ENCODE measurements at places on chromosomes 5 and 9. TPM values are rescaled to one million over a fixed set of nuclear protein-coding genes. Genes with fewer than 3 reads are reported as not detected.

DNA sequence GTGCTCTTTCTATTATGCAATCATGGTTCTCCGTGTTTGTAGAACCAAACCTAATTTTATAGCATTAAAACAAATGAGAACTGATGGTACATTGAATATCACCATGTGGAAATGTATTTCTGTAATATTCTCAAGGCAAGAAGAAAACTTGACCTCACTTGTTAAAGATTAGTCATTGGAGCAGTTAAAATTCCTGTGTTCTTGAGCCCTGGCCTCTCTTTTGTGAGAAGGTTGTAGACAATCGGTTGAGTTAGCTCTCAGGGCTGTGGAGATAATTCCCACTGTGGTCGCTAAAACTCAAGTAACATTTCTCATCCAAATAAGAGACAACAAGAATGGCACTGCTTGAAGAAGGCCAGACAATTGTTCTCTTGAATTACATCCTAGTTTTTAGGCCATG, 216.0 kb upstream of the KLF4 start:
- DNase-seq = no peak

DNA sequence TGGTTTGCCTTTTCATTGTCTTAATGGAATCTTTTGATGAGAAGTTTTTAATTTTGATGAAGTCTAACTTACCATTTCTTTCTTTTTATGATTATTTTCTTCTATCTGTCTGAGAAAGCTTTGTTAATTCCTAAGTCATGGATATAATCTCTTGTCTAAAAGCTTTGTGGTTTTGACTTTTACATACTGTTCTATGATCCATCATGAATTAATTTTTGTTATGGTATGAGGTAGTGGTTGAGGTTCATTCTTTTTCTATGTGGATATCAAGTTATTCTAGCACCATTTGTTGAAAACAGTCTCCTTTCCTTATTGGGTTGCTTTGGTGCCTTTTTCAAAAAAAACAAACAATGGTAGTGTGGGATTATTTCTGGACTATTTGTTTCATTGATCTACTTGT, 20.4 kb downstream of the FBXO10 start:
- DNase-seq = no peak

- peak; percentile 58 for DNase-seq
These were observed 151.3 kb downstream of the GAS1 start for GRCh38 chr9:86795823-86796553.

GRCh38 chr9:133862585-133863256, 124.6 kb upstream of the SARDH start:
- DNase-seq = no peak

- DNase-seq = no peak
These were observed 181.4 kb upstream of the TRPM3 start for GRCh38 chr9:71302776-71303175.

GRCh38 chr5:98770209-98770910, 3.1 kb upstream of the RGMB start:
- no peak for DNase-seq

GRCh38 chr5:77960305-77960704, 184.2 kb upstream of the TBCA start:
- DNase-seq = no peak

GRCh38 chr5:97067296-97067850, 75.0 kb downstream of the LIX1 start:
- no peak for DNase-seq

GRCh38 chr9:13568841-13569601, 289.5 kb upstream of the MPDZ start:
- DNase-seq = no peak

DNA sequence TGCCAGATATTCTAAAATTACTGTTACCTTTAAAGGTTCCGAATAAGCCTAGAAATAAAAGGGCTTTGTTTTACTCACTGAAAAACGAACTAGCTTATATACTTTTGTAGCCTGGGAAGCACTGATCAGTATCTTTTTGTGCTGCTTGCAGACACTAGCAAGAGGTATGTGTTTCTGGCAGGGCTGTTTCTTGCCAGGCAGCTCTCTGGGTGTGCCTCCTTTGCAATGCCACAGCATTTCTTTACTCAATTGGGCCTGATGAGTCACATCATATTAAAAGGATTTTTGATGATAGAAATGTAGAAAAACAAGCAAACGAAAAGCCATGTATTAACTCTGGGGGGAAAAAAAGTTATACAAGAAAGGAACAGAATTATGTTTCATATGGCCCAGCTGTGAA, 35.6 kb downstream of the CD180 start:
- no peak for DNase-seq

GRCh38 chr5:15103130-15103529, 231.6 kb upstream of the ANKH start:
- no peak for DNase-seq

- no peak for DNase-seq
These were observed 39.3 kb upstream of the ADRA1B start for GRCh38 chr5:159877016-159877415.

GRCh38 chr5:33800241-33800950, 91.4 kb downstream of the ADAMTS12 start:
- no peak for DNase-seq

The SLCO6A1 gene
- not detected for polyA plus RNA-seq

The TERT gene
- polyA plus RNA-seq = not detected

The PAEP gene
- not detected for polyA plus RNA-seq

The SLC31A2 gene
- polyA plus RNA-seq = 6.6 TPM

The OTP gene
- not detected for polyA plus RNA-seq

The PHF19 gene
- 20.4 TPM for polyA plus RNA-seq

The ACOT12 gene
- 0.56 TPM for polyA plus RNA-seq

The AGXT2 gene
- not detected for polyA plus RNA-seq

The CARD6 gene
- 3.2 TPM for polyA plus RNA-seq

The NR5A1 gene
- polyA plus RNA-seq = not detected

The WNT8A gene
- polyA plus RNA-seq = not detected

The KIF3A gene
- polyA plus RNA-seq = 8.9 TPM

The KCNN2 gene
- 0.86 TPM for polyA plus RNA-seq
